NCI-H2081 (cell line): ENCODE measurements at places on chromosomes 2 and 18.
A peak's percentile ranks its signal among the peaks of the same experiment; 100 is the strongest.

GRCh38 chr2:28086611-28087010 is 196.1 kb downstream of the BABAM2 start:
- no peak for DNase-seq

DNA sequence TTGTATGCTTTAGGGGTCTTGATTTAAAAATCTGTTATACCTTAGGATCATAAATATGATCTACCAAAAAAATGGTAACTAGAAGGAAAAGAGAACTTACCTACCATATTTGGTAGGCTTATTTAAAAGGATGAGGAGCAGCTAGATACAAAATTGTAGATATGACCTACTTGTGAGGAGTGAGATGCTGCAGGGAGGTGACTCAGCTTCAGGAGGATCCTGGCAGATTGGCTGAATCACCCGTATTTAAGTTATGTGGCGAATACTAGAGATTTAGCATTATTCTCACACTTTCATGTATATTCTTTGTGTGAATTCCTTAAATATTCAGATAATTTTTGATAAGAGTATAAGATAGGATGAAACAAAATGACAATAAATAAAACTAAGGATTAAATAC is 657.3 kb upstream of the LINC00305 start:
- no peak for DNase-seq

- DNase-seq, result no peak
Observed at GRCh38 chr18:13380691-13381070, 162.1 kb downstream of the LDLRAD4 start.

DNA sequence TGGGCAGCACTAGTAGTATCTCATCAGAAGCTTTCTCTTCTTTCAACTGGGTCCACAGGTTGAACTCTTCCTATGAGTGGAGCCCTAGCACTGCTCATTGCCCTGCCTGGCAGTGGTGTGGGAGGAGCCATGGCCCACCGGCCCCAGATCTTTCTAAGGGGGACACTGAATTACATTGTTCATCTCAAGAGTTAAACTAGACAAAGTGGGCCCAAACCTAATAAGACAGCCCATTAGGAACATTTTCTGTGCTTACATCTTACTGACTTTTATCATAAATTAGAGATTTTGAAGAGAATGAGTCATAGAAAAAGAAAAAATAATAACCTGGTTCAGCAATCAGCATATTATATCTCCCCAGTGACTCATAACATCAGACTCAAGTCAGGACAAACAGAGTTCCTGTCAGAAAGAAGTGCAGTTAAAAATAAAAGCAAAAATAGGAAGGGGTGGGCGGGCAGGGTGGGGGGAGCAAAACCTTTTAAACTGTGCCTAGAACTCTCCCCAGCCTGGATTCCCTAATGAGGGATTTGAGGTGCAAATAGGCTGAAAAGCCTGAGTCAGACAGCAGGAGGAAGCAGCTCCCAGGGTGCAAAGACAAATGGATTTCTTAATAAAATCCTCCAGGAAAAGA is 161.6 kb upstream of the TRIB2 start:
- DNase-seq, result no peak

DNA sequence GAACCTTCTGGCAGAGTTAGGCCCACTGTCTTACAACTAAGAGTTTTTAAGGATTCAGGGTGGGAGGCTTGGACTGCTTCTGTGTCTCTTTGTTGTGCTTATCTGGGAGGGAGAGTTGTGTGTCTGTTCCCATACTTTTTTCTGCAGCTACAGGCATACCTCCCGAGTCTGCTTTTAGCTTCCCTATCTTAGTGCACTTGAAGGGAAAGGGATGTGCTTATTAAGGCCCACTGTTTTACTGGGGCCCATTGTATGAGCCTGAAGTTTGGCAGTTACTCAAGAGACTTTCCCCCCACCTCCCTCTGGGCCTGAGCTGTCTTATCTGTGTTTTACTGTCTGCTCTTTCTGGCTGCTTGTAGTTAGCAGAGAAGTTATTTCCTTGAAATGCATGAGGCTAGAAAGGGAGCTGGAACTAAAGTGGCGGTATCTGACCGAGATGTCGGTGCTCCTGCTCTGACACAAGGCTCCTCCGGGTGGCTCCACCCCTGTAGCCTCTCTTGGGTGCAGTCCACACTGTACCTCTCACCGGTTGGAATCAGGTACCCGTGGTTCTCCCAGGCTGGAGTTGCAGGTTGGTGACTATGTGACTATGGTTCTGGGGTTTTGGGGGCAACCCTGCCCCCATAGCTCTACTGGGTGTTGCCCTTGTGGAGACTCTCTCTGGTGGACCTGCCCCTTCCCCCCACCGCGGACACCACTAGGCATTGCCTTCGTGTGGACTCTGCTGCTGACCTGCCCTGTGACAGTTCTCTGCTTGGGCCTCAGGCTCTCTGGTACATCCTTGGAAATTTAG is 12.9 kb downstream of the UBR3 start:
- DNase-seq, result no peak

DNA sequence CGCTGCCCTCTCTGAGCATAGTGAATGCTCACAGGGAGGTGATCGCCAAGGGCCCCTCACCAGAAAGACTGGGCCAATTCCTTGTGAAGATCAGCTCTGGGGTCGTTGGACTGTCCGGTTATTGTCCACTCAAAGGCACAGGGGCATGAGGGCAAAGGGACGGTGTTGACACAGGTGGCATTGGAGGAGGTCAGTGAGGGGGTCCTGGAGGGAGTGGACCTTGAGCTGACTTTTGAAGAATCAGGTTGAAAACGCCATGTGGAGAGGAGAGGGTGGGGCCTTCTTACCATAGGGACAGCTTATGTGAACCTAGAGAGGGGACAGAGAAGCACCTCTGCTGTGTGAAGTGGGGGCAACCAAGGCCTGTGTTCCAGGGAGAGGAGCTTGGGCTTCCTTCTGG is 131.5 kb downstream of the TFCP2L1 start:
- no peak for DNase-seq

- peak; percentile 59 for DNase-seq
Observed at GRCh38 chr2:12718015-12718671, 1.4 kb downstream of the TRIB2 start.
